ENCODE measurements at places on chromosomes 12 and 14. TPM values are rescaled to one million over a fixed set of nuclear protein-coding genes. Genes with fewer than 3 reads are reported as not detected.

CCDC196 gene
- not detected for total RNA-seq

AMDHD1 gene
- total RNA-seq, result 0.72 TPM

P2RX2 gene
- total RNA-seq, result 0.97 TPM

GRCh38 chr12:107310621-107311020 lies 217.3 kb upstream of the CRY1 start:
- DNase-seq, result no peak
- peaks cover 38% of the 10 kb centered on the region for H3K27me3 ChIP-seq
- H3K27ac ChIP-seq, result no peak overlapping the region
- no peaks in the 10 kb centered on the region for H3K4me1 ChIP-seq
- no peak overlapping the region for H3K4me3 ChIP-seq

DNA sequence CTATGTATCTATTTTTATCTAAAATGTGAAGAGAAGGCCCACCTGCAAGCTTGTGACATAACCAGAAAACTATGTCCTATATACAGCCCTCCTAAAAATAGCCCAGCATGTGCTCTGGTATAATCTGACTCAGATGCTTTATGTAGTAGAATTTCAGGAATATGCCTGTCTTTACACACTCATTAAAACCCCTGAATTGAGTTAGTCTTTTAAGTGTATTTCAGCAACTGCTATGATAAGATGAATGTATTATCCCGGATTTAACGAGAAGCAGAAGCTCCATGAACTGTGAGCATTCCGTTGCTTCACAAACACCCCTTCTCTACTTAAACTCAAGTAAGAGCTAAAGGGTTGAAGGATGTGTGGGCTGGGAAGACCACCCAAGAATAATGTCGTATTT lies 89.9 kb upstream of the PRICKLE1 start:
- H3K4me3 ChIP-seq, result no peak overlapping the region
- H3K36me3 ChIP-seq, result no peaks in the 10 kb centered on the region
- H3K27me3 ChIP-seq, result no peaks in the 10 kb centered on the region
- H3K4me1 ChIP-seq, result no peaks in the 10 kb centered on the region
- no peak for DNase-seq

Data from endodermal cell (in vitro differentiated cells).